Mesothelial cell of epicardium (in vitro differentiated cells): ENCODE measurements at places on chromosomes 1 and 21.

DNA sequence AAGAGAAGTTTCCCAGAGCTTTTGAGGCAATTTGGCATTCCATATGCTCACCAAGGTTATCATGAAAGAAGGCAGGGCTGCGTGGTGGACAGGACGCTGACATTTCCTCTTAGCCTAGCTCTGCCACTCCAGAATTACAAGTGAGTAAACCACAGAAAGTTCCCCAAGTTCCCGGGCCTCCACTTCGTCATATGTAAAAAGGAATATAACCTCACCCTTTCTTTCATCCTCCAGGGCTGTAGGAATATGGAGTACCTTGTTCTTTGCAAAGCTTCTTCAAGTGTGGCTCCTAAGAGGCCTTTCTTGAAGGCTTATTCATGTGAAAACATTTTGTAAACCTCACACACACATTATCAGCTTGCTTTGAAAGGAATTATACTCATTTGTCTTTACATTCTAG, 210.2 kb downstream of the GREM2 start:
- no peak for DNase-seq

- no peak for DNase-seq
These were observed 12.8 kb downstream of the PMVK start for GRCh38 chr1:154923695-154924094.

- no peak for DNase-seq
These were observed 47.5 kb downstream of the ROR1 start for GRCh38 chr1:63821091-63822005.

- no peak for DNase-seq
These were observed 74.4 kb upstream of the SDC3 start for GRCh38 chr1:30982937-30983336.

- no peak for DNase-seq
These were observed 287.9 kb downstream of the PLPP3 start for GRCh38 chr1:56291374-56291919.

DNA sequence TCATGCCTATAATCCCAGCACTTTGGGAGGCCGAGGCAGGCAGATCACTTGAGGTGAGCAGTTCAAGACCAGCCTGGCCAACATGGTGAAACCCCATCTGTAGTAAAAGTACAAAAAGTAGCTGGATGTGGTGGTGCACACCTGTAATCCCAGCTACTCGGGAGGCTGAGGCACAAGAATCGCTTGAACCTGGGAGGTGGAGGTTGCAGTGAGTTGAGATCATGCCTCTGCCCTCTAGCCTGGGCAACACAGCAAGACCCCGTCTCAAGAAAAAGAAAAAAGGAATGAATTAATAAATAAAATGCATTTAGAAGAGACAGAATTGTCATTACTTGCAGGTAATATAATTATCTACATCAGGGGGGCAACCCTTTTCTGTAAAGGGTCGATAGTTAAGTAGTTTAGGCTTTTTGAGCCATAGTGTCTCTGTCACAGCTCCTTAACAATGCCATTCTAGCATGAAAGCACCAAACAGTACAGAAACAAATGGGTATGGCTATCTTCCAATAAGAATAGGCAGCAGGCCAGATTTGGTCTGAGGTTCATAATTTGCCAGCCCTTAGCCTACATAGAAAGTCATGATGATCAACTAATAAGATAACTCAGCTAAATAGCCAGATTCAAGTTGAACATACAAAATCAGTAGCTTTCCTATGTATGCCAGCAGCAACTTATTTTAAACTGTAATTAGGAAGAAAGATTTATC, 56.8 kb downstream of the RPRD2 start:
- DNase-seq = no peak

DNA sequence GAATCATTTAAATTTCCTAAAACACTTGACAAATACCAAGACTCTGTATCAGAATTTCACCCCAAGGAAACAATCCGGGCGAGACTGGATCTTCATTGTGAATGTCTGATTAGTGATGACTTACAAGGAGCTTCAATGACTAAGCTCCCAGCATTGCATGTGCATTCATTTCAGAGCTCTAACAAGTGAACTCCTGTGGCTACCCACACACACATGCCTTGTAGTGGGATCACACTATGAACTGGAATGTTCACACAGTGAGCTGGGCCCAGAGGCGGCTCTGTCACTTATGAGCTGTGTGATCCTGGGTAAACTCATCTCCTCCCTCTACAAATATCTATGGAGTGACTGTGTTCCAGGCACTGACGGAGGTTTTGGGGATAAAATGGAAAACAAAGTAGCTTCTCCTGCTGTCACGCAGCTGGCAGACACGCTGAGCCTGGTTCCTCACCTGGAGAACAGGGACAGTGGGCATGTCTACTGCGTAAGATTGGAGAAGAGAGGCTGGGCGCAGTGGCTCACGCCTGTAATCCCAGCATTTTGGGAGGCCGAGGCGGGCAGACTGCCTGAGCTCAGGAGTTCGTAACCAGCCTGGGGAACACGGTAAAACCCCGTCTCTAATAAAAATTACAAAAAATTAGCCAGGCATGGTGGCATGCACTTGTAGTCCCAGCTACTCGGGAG, 56.9 kb downstream of the CLSTN1 start:
- DNase-seq = no peak

DNA sequence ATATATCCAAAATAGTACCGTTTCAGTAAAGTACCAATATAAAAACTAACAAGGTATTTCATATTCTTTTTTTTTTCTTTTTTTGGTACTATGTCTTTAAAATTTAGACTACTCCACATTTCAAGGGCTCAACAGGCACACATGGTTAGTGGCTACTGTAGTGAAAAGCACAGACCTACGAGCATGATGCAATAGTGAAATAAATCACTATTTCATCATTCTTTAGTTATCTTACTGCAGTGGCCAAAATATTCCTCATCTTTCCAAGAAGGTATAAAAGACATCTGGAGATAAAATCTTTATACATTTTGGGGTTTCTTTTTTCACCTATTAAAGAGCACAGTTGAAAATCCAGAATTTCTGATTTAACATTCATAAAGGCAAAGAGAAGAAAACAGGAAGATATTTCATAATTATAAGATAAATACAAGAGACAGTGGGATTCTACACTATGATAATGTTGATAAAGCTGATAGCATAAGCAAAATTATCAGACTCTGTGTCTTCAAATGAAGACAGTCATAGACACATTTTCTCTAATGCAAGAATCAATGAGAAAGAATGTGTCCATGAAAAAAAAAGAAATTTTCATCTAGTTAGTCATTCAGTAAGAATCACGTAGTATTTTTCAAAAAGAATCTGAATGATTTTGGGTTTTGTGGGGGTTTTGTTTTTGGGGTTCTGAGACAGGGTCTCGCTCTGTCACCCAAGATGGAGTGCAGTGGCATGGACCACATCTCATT, 41.9 kb downstream of the CEP170 start:
- DNase-seq = no peak

DNA sequence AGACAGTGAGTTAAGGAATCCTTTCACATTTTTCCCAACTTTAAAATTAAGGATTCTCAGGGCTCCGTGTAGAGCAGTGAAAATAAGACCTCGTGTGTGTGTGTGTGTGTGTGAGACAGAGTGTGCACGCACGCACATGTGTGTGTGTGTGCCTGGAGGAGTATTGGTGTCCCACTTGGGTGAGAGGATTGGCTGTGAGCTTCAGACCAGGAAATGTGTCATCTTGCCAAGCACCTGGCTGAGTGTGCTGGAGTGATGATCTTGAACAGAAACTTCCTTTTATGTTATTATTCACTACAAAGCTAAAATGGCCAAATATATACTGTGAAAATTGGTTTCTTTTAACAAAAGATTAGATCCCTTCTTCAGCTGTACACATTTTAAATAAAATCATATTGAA, 35.2 kb upstream of the NTPCR start:
- no peak for DNase-seq

DNA sequence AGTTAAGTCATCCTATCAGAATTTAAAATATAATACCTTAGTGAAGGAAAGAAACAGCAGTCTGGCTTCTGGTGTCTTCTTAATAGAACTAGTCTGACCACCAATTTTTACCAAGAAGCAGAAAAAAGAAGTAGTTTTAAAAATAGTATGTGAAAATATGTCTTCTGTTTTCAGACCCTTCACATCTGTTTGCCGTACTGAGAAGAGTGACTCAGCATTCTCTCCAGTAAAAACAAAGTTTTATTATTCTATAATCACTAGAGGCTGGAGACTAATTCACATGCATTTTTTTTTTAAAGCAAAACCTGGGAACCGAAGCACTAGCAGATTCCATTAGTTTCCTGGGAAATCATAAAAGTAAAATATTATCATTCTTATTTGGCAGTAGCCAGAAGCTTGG, 163.8 kb downstream of the COL24A1 start:
- DNase-seq = no peak

DNA sequence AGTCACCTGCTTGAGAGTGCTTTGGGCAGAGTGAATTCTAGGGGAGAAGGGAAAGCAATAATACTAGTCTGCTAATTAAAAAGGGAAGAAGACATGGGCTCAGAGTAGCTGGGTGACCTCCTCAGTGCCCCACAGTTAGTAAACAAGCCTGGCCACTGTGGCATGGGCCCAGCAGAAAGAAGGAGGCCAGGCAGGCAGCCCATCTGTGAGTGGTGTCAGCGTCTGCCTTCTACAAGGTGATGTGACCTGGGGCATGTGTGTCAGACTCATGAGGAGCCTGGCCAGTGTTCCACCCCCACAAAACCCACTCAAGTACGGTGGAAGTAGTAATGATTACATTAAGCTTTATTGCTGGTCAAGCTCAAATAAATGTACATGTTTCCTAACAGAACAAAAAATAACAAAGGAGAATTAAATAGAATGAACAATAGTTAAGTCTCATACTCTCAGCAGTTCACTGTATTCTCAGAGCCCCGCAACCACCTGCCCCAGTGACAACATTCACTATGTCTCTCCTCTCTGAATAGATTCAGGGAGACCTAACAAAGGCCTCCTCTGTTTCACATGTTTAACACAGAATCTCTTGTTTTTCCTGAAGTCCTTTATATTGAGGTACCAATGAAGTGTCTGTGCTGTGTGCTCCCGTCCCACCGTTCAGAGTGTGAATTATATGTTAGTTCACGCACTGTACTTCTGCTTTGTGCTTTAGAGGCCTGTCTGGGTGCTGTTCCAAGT, 32.5 kb downstream of the SLC22A15 start:
- no peak for DNase-seq

- DNase-seq = no peak
These were observed 146.4 kb upstream of the COL11A1 start for GRCh38 chr1:103254691-103255090.

DNA sequence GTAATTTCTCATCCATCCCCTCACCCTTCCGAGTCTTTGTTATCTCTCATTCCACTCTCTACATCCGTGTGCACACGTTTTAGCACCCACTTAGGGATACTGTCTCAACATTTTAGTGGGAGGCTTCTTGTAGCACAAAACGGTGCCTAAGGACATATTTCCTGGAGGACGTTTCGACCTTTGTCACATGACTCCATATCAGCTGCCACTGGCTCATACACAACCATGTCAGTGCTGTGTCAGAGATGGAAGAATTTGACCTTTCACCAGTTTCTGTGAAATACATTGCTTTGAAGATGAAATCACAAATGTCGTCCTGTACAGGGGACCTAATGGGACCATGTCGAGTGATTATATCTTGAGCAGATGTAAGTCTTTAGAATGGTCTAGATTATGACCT, 15.6 kb downstream of the B3GALT5 start:
- no peak for DNase-seq

- no peak for DNase-seq
These were observed 14.8 kb downstream of the CTSK start for GRCh38 chr1:150793221-150793620.

DNA sequence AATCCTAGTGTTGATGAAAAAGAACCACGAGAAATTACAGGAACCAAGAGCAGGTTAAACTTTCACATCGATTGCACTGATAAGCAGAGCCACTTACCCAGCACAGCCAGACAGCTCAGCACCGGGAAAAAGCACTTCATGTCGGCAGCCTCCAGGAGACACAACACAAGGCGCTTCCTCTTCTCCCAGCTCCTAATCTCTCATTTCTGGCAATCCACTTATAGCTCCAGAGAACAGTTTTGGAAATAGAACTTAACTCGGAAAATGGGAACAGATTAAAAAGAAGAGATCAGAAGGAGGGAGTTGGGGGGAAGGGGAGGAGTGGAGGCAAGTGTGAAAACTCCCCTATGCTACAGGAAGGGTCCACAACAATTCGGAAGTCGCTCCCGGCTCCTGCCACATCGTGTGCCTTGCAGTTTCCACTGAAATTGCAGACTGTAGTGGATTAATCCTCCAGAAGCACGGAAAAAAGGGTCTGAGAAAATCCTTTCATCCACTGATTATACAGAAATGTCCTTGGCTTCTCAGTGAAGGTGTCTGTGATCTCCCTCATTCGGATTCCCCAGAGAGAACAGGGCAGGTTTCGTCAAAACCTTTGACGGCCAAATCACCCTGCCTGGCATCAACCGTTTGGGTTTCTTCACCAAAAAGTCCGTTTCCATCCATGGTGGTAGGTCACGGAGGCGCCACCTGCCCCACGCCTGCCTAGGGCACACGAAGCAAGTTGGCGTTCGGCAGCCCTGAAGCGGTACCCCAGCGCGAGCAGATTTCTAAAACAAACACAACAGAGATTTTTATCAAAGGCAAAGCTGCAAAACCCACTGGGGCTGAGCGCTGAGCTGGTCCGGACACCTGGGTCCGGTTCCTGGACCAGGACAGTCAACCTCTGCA, 1.1 kb downstream of the IGSF3 start:
- no peak for DNase-seq

DNA sequence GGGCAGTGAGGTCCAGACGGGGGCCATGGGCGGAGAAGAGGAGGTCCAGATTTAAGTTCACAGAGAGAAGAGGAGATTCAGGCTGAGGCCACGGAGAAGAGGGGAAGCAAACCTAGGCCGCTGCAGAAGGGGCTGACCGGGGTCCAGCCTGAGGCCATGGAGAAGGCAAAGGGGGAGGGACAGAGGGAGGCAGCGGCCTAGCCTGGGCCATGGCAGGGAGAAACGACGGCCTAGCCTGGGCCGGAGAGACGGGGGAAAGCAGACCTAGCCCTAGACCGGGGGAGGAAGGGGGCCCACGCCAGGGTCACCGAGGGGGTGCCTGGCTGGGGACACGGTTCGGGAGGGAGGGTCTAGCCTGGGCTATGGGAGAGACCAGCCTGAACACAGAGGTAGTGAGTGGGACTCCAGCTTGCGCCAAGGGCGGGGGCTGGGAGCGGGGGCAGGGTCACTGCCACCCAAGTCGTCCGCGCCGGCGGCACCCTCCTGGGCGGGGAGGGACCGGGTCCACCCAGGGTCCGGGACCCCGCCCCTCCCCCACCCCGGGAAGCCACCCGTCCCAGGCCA, 459 bp downstream of the CAPZB start:
- no peak for DNase-seq
